Stimulated activated CD8-positive, alpha-beta memory T cell treated with anti-CD3 and anti-CD28 coated beads, Interleukin-4, amount 100 ng/mL, for 4 hours (primary cell): ENCODE measurements at places on chromosomes 2 and 18.

DNA sequence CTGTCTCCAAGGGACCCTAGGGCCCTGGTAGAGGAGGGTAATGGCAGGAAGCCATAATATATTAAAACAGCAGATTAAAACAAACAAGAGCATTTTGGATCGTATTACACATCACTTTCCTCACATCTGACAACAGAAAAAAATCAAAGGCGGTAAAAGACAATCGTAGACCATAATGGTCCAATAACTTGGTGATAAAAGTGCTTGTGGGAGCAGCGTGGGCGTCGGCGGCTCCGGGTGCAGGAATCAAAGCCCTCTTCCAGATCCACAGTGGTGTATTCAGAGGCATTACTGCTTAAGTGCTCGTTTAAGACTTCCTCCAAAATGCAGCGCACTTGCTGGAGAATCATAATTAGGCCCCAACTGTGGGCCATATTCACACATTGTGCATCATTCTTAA is 68.0 kb downstream of the FECH start:
- DNase-seq, result no peak

DNA sequence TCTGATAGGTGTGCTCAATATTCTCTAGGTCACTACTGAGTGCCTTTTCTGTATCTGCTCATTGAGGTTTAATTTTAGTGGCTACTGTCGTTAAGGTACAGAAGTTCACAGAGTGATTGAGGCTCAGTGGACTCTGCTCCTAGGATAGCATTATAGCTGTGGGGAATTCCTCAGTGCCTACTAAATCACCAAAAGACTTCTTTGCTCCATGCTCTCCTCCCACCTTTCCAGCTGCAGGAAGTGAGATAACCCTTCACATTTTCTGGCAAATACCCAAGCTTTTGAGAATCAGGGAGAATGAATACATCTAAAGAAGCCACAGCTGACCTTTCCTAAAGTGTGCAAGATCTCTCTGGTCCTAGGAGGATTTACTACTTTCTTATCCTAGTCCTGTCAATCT is 95.2 kb upstream of the FSIP2 start:
- DNase-seq, result no peak

DNA sequence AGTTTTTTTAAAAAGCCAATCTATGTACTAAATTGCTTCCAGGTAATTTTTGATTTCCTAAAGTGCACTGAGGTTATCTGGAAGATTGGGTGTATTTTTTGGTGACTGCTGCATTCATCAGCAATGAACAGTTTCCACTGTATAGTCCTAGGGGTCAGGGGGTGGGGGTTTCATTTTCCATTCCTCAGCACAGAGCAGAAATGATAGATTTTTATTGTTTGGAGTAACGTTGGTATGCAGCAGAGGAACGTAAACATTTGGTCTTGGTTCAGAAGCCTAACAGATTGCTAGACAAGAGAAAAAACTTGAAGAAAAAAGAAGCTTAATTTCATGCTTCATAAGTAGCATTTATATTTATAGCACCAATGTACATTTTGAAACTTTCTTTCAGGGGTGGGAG is 54.9 kb downstream of the ZCCHC2 start:
- DNase-seq, result no peak

DNA sequence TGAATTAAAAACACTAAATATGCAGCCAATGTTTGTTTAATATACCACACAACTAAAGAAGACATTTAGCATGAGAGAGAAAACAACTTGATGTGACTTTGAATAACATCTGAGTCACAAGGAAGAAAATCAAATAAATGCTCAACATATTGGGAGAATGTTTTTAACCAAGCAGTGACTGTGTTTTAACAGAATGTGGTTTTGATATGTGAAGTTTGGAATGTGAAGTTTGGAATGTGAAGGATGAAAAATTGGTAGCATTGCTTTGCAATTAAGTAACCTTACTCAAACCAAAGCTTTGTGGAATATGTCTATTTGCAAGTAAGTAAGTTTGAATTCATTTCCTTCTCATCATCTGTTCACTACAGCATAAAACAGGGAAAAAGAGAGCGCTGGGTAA is 128.2 kb upstream of the DNAJC10 start:
- DNase-seq, result no peak

DNA sequence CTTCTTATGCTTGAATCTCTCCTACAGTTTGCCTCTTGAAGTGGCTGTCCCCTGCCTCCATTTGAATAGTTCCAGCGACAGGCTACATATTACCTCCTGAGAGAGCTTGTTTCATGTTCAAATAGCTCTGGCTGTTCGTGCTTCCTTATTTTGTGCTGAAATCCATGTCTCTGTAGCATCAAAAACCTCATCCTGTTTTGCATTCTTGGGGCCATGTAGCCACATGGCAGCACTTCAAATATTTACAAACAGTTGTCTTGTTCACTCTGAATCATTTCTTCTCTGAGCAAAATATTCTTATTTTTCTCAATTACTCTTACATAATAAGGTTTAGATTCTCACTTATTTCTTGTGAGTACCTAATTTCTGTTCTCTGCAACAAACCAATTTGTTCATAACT is 1243.1 kb upstream of the NXPH2 start:
- DNase-seq, result no peak

DNA sequence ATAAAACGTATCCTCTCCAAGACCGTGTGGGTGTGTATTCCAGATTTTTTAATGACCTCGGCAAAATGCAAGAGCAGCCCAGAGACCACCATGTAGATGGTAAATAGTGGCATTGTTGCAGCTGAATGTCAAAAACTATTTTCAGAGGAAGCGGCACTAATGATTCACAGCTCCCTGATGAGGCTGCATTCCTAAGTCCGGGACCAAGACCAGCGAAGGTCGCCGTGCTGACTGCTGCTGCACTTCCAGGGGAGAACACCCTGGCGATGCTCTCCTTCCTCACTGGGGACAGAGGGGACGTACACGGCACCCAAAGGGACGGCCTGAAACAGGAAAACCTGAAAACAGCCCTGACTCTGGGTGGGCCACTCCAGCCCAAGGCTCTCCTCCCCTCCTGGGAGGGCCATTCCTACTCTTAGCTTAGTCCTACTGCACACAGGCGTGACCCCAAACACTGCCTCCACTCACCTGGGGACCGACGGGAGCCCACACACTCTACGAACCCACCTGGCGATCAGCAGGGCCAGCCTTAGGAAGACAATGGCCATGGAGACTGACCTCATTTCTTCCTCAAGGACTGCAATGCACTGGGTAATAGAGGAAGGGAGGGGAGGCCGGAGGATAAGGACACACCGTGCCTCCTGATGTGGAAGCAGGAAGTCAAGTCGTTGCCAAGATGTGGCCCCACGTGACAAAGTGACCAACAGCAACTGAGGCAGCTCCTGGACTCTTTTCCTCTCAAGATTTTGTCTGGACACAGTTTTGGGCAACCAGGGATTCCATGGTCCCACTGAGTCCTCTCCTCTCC is 82.8 kb downstream of the ZNF516 start:
- no peak for DNase-seq

GRCh38 chr2:85342156-85342555 is 12.2 kb downstream of the RETSAT start:
- no peak for DNase-seq

- no peak for DNase-seq
Measured at GRCh38 chr2:133439565-133439920, 128.7 kb downstream of the NCKAP5 start.

GRCh38 chr2:179250848-179251504 is 13.7 kb downstream of the SESTD1 start:
- no peak for DNase-seq

GRCh38 chr2:1744446-1745170 is at the start of gene PXDN:
PXDN (minus strand) TSS chr2:1744515; CDS start chr2:1744455, 60 bp downstream.
- no peak for DNase-seq

- DNase-seq, result no peak
Measured at GRCh38 chr2:123916531-123916930, 108.6 kb upstream of the CNTNAP5 start.

GRCh38 chr2:46493241-46493970 is 14.0 kb downstream of the TMEM247 start:
- no peak for DNase-seq

DNA sequence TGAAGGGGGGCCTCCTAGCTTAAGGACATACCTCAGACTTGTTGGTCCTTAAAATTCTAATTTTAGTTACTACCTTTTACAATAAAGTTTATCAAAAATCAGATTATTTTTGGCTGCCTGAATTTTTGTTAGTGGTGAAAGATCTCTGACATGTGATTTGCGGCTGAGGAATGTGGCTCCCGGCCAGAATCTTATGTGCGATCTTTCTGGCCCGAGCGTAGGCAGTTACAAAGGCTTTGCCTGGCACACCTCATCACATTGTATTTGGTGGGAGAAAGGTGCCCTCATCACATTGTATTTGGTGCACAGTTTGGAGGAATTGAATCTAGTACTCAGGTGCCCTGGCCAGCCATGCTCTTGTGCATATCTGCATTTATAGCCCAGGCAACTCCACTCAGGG is 289.1 kb downstream of the GULP1 start:
- no peak for DNase-seq

DNA sequence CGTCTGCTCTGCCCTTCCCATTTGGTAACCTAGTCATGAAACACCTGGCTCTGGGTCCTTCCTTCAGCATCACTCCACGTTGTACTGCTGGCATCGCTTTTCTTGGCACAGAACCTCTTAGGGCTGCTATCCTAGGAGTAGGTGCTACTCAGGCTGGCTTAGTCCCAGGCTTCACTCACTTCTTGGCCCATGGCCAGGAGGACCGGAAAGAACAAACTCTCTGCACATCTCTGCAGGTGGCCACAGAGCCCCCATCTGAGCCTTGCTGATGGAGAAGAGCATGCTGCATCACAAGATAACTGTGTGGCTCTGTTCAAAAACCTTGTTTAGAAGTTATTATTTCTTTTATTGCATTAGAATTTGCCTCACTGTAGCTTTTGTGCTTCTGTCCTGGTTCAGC is 447.2 kb upstream of the TNP1 start:
- DNase-seq, result no peak

DNA sequence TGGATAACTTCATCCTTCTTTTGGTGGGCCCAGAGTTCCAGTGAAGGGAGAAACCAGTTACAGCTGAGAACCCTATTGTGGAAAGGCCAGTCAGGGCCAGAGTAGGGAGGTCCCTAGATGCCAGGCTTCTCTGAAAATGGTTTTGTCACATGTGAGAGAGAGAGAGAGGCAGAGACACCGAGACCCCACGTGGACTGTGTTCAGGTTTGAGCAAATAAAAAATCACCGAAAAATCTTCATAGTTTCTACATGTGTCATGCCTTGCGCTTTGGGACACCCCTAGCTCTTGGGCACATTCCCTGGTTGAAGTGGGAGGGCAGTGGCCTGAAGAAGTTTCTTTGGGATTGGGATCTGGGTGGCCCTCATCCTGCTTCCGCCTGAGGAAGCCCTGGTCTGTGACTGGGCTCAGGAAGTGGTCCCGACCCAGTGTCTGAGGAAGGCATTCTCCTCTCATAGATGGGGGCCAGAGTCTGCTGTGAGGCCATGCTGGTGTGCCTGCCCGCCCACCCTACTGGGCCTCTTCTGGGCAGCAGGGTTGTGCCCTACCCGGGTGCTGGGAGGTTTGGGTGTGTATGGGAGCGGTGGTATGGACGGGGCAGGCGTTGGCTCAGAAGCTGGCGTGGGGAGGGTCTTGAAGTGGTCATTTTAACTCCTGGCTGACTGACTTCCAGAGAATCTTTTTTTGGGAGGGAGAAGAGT is 16.1 kb downstream of the NCK2 start:
- no peak for DNase-seq

DNA sequence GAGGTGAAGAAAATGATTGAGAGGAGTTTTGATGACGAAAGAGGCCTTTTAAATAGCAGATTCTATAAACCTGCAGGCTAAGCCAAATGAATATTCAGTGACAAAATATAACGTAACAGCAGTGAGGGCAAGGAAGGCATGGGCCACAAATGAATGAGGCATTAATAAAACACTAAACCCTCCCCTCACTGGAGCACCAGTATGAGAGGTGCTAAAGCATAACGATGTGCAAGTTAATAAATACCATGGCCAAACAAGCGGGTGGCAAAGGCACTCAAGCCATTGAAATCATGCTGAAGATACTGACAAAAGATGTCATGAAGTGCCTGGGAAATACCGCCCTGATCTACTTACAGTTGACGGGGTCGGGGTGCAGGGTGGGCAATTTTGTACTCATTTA is 30.2 kb upstream of the LONRF2 start:
- no peak for DNase-seq

GRCh38 chr2:7588295-7588694 is 671.1 kb downstream of the RNF144A start:
- DNase-seq, result no peak

DNA sequence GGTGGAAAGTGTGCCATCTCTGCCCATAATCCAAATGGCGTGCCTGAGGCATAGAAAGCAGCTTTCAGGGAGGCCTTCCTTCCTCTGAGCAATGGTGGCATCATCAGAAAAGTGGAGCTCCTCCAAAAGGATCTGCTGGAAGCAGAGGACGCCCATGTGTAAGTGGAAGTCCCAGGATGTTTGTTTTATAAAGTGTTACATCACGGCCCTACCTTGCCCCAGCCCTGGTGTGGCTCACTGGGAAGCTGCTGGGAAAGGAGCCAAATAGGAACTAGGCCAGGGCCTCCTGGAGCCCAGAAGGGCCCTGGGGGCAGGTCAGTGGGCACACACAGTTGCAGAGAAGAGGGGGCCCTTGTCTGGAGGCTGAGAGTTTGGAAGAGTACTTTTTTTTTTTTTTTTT is 4.2 kb upstream of the ODC1 start:
- no peak for DNase-seq

DNA sequence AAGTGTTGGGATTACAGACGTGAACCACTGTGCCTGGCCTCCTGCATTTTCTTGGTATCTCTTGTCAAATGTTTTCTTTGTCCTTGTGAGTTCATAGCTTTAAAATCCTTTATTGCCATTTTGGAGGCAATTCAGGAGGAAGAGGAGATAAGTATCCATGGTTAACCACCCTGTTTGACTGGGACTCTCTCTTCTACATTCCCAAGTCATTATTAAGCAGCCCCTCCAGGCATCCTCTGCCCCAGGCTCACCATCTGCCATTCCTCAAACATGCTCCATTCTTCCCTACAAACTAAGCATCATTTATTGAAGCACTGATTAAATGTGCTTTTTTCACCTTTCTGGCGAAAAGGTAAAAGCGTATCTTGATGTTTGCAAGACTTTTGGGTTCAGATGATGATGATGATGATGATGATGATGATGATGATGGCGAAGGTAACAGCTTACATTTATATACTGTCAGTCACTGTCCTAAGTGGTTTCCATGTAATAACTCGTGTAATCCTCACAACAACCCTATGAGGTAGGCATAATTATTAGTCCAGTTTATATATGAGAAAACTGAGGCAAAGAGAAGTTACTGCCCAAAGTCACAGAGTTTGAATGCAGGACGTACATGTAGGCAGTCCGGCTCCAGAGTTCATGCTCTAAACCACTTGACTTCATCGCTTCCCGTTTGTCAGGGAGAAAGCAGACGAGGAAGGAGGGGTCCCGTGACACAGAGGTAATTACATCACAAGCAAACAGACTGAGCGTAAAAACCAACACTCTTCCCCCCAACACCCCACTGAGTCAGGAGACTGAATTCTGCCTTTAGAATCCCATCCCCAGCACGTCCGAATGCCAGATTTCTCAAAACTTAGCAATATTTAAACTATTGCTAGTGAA is 69.7 kb upstream of the ACKR3 start:
- DNase-seq, result no peak

GRCh38 chr2:36707050-36707449 is 10.5 kb downstream of the VIT start:
- no peak for DNase-seq

GRCh38 chr2:140814141-140814540 is 1316.7 kb downstream of the LRP1B start:
- DNase-seq, result no peak
